ENCODE measurements at places on chromosomes 16 and 17. TPM values are rescaled to one million over a fixed set of nuclear protein-coding genes. Genes with fewer than 3 reads are reported as not detected.

The GPR179 gene
- 0.07 TPM for total RNA-seq

DNA sequence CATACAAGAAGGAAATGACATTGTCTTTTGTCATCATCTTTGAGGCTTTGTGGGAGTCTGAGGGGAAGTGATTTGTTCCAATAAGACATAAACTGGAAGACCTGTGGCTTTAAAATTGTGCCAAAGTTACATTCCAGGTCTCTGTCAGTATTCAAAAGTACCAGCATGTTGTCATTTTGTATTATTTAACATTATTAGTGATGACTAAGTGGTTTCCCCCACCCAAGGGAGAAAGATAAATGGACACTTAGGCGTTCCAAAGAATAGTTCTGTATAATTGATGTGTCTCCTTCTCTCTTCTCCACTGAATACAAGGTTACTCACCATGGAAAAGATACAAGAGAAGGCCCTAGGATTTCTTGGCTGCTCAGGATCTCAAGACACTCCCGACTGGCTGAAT, 3.8 kb downstream of the CFAP97D1 start:
- no peak for DNase-seq

- no peak for DNase-seq
Observed at GRCh38 chr17:42853004-42853403, 2.0 kb downstream of the AOC3 start.

GRCh38 chr17:4179071-4179470, 36.1 kb downstream of the CYB5D2 start:
- no peak for DNase-seq

The PIPOX gene
- total RNA-seq, result 1.6 TPM

The TEDC2 gene
- total RNA-seq, result 37.3 TPM

GRCh38 chr17:4679658-4680057, 24.3 kb downstream of the PELP1 start:
- DNase-seq, result peak; percentile 87

DNA sequence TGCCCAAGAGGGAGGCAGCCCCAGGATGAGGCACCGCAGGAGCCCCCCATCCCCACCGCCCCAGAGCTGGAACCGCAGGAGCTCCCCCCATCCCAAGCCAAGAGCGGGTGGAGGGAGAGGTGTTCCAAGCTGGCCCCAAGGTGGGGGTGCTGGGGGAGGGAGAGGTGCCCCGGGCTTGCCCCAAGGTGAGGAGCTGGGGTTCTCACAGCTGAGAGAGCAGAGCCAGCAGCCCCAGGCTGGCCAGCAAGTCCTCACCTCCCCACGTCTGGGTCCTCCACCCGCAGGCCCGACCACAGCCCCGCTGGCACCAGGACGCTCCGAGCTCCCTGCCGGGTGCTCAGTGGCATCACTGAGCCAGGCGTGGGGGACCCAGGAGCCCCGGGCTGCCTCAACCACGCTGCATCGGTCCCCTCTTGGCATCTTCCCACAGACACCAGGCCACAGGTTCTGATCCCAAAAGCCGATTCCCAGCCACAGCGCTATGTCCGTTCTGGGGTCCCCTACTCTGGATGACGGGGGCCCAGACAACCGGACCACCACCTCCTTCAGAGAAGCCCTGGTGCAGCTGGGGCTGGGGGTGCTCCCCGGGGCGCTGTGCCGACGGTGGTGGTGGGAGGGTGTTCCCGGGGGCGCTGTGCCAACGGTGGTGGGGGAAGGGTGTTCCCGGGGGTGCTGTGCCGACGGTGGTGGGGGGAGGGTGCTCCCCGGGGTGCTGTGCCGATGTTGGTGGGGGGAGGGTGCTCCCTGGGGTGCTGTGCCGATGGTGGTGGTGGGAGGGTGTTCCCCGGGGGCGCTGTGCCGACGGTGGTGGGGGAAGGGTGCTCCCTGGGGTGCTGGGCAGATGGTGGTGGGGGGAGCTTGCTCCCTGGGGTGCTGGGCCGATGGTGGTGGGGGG, 15.4 kb upstream of the WDR45B start:
- no peak for DNase-seq

The C17orf107 gene
- 4.8 TPM for total RNA-seq

DNA sequence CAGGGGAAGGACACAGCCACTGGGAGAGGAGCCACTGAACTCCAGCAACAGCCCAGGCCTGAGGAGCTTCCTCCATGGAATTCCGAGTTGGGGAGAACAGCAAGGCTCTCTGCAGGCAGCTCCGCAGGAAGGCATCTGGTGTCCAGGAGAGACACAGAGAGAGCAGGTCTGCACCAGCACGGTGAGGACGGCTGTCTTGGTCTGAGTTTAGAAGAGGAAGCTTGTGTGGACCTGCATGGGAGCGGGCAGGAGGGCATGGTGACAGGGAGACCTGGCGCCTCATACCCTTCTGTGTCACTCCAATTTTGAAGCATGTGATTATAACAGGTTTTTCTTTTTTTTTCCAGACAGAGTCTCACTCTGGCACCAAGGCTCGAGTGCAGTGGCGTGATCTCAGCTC, 6.4 kb downstream of the SLC38A10 start:
- no peak for DNase-seq

DNA sequence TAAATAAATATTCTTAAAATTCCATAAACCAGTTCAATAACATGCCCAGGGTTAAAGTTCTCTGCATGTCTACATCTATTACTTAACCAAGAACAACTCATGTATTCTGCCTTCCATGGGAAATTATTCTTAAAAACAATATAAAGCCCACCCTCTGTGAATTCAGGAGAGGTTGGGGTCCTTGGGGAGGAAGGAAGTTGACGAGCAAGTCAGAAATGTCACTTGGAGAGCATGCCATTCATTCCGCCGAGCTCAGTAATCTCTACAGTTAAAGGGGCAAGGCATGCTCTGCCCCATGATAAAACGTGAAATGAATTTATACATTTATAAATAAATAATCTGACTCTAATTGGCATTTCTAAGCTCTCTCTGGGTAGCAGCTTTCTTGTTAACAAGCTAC, 405.1 kb downstream of the TOX3 start:
- no peak for DNase-seq

The CALCOCO2 gene
- 24.8 TPM for total RNA-seq

The PRAC2 gene
- not detected for total RNA-seq

The KRTAP2-1 gene
- not detected for total RNA-seq

DNA sequence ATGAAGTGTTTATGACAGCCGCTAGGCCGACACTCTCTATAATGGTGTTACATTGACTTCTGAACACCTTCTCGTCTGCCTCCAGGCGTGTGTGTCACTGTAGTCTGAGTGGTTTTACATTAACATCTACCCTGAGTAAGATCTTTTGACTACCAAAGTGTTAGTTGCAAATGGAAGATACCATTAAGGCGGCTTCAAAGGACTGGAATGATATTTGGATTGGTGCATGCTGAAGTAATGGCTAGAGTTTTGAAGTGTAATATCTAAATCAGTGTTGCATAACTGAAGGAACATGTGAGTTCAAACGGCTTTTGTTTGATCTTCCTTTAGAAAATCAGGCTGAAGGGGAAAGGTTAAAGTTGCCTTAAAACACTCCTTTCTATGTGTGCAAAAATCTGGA, 52.2 kb downstream of the BCAS3 start:
- DNase-seq, result peak; percentile 54

The ITPRIPL2 gene
- 19.7 TPM for total RNA-seq

The NXPH3 gene
- total RNA-seq, result 0.27 TPM

The ACAP1 gene
- 26.4 TPM for total RNA-seq

The CCL7 gene
- not detected for total RNA-seq

The CDK12 gene
- total RNA-seq, result 14.5 TPM

The TMEM92 gene
- total RNA-seq, result 1.9 TPM

DNA sequence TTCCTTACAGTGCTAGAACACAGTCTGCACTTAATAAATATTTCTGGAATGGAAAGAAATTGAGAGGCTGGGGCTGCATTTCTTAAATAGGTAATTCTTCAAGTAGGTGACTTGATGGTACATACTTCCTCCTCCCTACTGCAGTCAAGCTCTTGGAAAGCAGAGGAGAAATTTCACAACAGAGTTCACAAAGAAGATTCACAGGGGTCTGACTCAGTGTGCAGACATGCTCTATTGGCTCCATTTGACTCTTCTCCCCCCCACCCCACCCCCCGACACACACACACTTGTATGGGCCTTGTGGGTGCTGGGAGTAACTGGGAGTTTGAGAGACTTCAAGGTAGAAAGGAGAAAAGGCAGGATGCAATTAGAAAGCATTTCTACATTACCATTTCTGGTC, 6.2 kb upstream of the MYOCD start:
- peak; percentile 46 for DNase-seq

GRCh38 chr16:56781528-56781961, 51.6 kb downstream of the NUP93 start:
- DNase-seq, result no peak

- peak; percentile 52 for DNase-seq
Observed at GRCh38 chr17:50272711-50273653, 1.3 kb upstream of the TMEM92 start.

The MYH8 gene
- not detected for total RNA-seq

- no peak for DNase-seq
Observed at GRCh38 chr17:40850293-40850972, 16.6 kb downstream of the KRT12 start.

- DNase-seq, result no peak
Observed at GRCh38 chr17:5127910-5128309, 12.1 kb downstream of the USP6 start.

GRCh38 chr16:75024594-75024993, 25.8 kb downstream of the ZNRF1 start:
- DNase-seq, result no peak

- DNase-seq, result peak; percentile 86
Observed at GRCh38 chr17:73710095-73710592, 65.9 kb upstream of the SDK2 start.

DNA sequence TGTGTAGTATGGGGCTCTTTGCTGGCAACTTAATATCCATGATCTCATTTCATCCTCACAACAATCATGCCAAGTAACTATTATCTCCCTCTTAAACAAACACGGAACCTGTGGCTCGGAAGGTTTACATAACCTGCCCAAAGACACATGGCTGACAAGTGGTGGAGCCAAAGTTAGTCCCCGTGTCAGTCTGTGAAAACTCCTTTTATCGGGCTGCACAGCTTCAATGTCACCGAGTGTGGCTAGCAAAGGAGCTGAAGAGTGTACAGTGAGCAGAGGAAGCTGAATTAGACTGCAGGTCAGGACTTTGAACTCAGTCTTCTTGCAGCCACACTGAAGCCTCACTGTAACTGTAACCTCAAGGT, 80.3 kb downstream of the PARN start:
- DNase-seq, result peak; percentile 63

DNA sequence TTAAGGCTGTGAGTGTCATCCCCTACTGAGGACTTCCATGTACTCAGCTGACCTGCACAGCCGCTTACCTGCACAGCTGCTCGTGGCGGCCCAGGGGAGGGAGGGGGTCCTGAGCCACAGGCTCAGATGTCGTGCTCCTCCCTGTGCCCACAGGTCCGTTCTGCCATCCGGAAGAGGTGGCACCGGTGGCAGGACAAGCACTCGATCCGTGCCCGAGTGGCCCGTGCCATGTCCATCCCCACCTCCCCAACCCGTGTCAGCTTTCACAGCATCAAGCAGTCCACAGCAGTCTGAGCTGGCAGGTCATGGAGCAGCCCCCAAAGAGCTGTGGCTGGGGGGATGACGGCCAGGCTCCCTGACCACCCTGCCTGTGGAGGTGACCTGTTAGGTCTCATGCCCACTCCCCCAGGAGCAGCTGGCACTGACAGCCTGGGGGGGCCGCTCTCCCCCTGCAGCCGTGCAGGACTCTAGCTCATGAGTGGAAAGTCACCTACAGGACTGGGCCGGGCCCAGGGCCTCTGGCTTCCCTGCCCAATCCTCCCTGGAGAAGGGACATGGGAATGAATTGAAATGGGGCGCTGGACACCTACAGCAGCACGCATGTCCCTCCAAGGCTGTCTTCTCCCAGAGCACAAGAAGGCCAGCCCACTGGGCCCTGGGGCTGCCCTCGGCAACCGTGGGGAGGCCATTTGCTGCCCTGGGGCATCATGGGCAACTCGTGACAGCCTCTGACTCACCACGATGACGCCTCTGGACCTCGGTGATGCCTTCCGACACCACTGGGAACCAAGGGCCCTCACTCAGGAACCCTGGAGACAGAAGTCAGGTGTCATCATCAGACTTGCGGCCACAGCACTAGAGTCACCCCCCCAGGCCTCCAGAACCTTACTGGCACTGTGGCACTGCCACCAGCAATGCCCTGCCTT, 9.9 kb upstream of the SPPL2C start:
- DNase-seq, result no peak

- DNase-seq, result peak; percentile 36
Observed at GRCh38 chr16:84840687-84841627, 21.2 kb downstream of the CRISPLD2 start.

- no peak for DNase-seq
Observed at GRCh38 chr16:28202147-28202746, 9.5 kb downstream of the XPO6 start.

The EIF1 gene
- 25.4 TPM for total RNA-seq

- peak; percentile 63 for DNase-seq
Observed at GRCh38 chr16:75053791-75054555, 55.1 kb downstream of the ZNRF1 start.

The DERL2 gene
- 48.6 TPM for total RNA-seq

The TERB1 gene
- total RNA-seq, result not detected

GRCh38 chr16:64309398-64310110, 812.3 kb downstream of the CDH11 start:
- no peak for DNase-seq

GRCh38 chr17:8417806-8418205, 17.9 kb upstream of the NDEL1 start:
- no peak for DNase-seq

GRCh38 chr17:7880076-7880868, 8.3 kb upstream of the CHD3 start:
- no peak for DNase-seq

The TMC7 gene
- total RNA-seq, result 1.6 TPM

The EFNB3 gene
- not detected for total RNA-seq

GRCh38 chr16:55154262-55154661, 169.7 kb upstream of the IRX6 start:
- DNase-seq, result no peak

DNA sequence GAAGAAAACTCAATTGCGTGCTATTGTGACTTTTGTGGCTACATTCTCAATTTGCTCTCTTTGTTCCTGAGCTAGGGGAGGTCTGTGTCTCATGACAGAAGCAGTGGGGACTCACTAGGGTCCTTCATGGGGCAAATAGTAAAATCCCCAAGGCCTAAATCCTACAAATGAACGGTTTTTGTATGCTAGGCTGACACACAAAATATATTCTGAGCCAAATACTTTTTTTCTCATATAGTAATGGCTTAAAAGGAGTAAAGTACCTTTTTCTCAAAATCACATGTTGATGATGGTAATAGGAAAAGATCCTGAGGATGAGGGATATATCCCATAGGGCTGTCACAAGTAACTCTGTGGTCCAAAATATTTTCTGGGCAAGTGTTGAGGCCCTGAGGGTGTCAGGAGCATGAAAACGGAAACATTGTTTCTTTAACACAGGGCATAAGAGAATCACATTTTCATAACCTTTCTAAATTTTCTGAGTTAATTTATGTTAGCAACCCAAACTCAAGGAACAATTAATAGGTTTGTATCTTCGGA, 77.5 kb upstream of the CNTNAP4 start:
- DNase-seq, result no peak

The PPP1R1B gene
- not detected for total RNA-seq

GRCh38 chr17:78674595-78675315, 97.6 kb upstream of the DNAH17 start:
- DNase-seq, result no peak

The SLC6A2 gene
- not detected for total RNA-seq

- DNase-seq, result no peak
Observed at GRCh38 chr16:14186795-14187221, 115.7 kb downstream of the MRTFB start.

All from Caki2 (cell line).